ENCODE measurements at places on chromosomes 6 and 20.
A peak's percentile ranks its signal among the peaks of the same experiment; 100 is the strongest.

GRCh38 chr6:5119090-5119951 lies 34.2 kb downstream of the PPP1R3G start:
- DNase-seq = no peak

DNA sequence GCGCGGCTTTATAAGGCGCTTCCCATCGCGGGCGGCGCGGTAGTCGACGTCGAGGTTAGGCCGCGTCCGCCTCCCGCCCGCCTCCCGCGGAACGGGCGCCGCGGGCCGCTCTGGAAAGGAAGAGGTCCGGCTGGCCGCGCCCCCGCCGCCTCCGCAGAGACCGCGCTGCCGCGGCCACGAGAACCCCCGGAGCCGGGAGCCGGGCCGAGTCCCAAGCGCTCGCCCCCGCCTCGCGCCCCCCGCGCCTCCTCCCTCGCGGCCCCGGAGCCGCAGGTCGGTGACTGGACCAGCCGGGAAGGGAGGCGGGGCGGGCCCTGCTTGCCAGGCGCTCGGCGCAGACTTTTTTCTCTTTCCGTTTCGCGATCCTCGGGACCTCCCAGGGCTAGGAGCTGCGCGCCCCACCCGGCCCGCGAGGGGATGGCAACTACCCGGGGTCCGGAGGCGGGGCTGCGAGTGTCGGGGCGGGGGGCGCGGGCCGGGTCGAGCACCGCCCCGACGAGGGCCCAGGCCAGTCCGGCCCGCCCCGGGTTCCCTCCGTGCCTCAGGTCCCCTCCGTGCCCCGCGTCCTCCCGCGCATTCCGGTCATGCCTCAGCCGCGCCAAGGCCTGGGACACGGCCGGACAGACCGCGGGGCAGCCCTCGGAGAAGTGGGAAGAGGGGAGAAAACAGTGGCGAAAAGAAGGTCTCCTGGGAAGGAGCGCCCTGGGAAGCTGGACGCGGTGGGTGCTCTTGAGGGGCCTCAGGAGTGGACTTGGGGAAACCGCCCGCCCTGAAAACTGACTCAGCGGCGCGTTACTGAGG lies 417 bp upstream of the PXDC1 start:
- DNase-seq = peak; percentile 94

DNA sequence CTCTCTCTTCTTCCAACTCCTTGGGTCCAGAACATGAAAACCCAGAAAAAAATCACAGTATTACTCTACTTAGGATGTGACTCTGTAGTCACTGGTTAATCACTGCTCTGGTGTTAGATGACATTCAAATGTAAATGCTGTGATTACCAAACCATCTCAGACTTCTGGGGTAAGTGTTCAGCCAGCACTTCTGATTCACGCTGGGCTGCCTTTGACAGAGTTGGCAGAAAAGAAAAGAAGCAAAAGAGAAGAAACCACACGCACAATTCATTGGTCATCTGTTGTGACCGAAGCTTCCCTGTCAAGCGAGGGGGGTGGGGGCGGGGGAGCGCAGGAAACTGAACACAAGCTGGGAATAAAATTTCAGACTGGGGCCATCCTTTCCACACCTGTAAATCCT lies 82.7 kb downstream of the PSMG4 start:
- DNase-seq = peak; percentile 89

DNA sequence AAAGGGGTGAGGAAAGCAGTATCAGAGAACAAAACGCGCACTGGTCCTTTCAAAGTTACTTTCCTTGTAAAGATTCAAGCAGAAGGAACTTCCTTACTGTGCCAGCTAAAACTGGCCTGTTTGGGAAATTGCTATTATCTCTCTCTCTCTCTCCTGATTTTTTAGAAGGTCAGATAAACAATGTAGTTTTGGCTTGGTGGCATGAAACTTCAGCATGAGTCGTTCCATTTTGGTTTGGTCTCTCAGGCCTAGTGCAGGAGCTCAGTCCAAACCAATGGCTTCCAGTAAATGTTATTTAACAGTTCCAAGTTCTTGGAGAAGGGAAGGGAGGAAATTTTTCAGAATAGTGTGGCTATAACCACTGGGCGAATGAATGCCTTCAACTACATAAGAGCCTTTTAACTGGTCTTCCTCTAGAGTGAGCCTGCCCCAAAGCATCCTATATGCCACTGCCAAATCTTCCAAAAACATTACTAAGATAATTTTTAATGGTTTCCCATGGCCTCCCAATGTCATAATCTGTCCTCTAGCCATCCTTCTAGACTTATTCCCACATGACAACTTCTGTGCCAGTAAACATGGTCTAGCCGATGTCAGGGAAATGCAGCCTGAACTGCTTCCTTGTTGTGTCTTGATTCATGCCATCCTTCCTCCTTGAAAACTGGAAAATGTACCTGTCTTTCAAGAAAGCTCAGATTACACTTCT lies 9.1 kb upstream of the SNX9 start:
- peak; percentile 40 for DNase-seq

DNA sequence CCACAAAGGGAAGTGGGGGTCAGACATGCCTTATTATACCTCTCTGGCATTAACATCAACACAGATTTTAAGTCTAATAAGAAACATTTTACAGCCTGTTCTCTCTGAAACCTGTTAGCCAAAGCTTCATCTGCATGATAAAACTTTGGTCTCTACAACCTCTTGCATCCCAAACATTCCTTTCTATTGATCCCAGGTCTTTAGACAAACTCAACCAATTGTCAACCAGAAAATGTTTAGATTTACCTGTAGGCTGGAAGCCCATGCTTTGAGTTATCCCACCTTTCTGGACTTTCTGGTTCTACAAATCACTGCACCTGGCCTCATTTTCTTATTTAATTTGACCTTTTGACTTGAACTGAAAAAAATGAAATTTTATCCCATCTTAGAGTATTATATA lies 20.8 kb downstream of the MCM8 start:
- no peak for DNase-seq

GRCh38 chr6:137661601-137662000 lies 167.4 kb upstream of the OLIG3 start:
- DNase-seq = peak; percentile 51
